ENCODE measurements at places on chromosomes 4 and X.

DNA sequence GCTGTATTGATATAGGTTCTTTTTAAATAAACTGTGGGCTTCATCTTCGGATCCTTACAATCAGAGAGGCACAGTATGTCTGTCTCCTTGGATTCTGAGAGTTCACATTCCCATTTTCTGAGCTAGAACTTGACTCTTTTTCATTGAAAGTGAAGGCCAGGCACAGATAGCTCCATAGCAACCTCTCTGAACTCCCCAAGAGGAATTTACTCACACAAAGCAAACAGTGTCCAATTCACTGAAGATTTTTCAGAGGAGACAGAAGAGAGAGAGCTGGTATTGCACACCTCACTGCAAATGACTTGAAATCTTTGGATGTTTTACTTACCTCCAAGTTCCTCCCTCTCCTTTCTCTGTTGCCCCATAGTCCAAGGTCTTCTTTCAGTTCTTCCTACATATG, 130.9 kb upstream of the CASK start:
- DNase-seq, result no peak

GRCh38 chrX:129647418-129648410, 7.0 kb downstream of the APLN start:
- no peak for DNase-seq

DNA sequence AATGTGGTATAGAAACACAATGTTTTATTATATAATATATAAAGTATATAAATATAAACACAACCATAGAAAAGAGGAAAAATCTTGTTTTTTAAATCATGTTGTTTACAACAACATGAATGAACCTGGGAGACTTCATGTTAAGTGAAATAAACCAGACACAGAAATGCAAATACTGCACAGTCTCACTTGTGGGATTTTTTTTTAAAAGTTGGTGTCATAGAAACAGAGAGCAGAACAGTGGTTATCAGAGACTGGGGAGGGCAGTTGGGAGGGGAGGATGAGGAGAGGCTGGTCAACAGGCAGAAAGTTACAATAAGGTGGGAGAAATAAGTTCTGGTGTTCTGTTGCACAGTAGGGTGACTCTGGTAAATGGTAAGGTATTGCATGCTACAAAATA, 57.1 kb downstream of the FREM3 start:
- no peak for DNase-seq

GRCh38 chr4:57410331-57411052, 300.3 kb upstream of the IGFBP7 start:
- no peak for DNase-seq

- no peak for DNase-seq
Measured at GRCh38 chrX:136687457-136687856, 39.5 kb downstream of the CD40LG start.
